ENCODE measurements at places on chromosomes 2 and 18. TPM values are rescaled to one million over a fixed set of nuclear protein-coding genes. Genes with fewer than 3 reads are reported as not detected.

Gene SLC16A14
- polyA plus RNA-seq, result 4.4 TPM

- no peak for DNase-seq
- no peak overlapping the region for H3K4me3 ChIP-seq
- H3K27ac ChIP-seq, result no peak overlapping the region
Observed at GRCh38 chr2:34104601-34105000, 505.5 kb upstream of the FAM98A start.

DNA sequence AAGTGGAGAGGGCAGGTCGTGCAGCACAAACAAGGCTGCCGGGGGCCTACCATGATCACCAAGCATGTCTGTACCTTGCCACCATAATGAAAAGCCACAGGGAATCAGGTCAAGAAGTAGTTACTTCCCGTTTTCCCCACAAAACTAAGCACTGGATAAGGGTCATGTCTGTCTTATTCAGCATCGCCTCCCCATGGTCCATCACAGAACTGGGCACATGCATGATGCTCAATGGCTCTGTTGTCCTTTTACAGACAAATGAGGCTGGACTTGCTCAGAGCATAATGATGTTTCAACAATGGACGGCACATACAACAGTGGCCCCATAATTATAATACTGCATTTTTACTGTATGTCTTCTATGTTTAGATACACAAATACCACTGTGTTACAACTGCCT is 27.5 kb downstream of the REEP1 start:
- no peaks in the 10 kb centered on the region for H3K4me1 ChIP-seq
- no peaks in the 10 kb centered on the region for H3K27me3 ChIP-seq
- H3K4me3 ChIP-seq, result no peak overlapping the region
- H3K36me3 ChIP-seq, result no peaks in the 10 kb centered on the region
- no peak for DNase-seq

GRCh38 chr2:220880623-220881596 is 691.2 kb downstream of the EPHA4 start:
- H3K36me3 ChIP-seq, result no peaks in the 10 kb centered on the region
- no peak overlapping the region for H3K27ac ChIP-seq
- no peak for DNase-seq
- H3K27me3 ChIP-seq, result no peaks in the 10 kb centered on the region

Gene IL37
- 0.43 TPM for polyA plus RNA-seq

DNA sequence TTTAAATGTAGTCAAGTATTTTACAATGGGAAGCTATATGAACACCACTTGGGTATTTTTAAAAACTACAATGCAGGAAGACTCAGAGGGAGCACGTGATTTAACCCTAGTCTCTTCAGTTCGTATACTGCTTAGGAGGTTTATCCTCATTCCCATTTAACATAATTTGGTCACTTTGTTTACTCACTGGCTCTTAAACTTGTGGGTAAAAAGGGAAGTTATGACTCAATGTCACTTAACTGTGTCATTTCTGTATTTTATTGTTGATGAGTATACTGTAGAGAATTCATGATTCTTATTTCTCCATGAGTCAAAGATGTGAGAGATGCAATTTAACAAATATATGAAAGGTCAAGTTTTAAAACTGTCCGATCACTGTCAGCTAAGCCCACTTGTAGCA is 48.2 kb downstream of the SLC66A3 start:
- H3K4me1 ChIP-seq, result no peaks in the 10 kb centered on the region
- no peak overlapping the region for H3K27ac ChIP-seq
- no peak for DNase-seq
- no peak overlapping the region for H3K4me3 ChIP-seq

- no peak for DNase-seq
- no peaks in the 10 kb centered on the region for H3K27me3 ChIP-seq
- H3K27ac ChIP-seq, result no peak overlapping the region
Observed at GRCh38 chr2:62536873-62537547, 31.0 kb upstream of the TMEM17 start.

- no peak overlapping the region for H3K27ac ChIP-seq
- H3K27me3 ChIP-seq, result no peaks in the 10 kb centered on the region
- no peaks in the 10 kb centered on the region for H3K4me1 ChIP-seq
- no peak overlapping the region for H3K4me3 ChIP-seq
- DNase-seq, result no peak
Observed at GRCh38 chr2:76752506-76752905, 769.7 kb downstream of the LRRTM4 start.

GRCh38 chr2:44736270-44736942 is 205.1 kb upstream of the SIX3 start:
- no peak for DNase-seq
- H3K27ac ChIP-seq, result no peak overlapping the region
- no peak overlapping the region for H3K4me3 ChIP-seq
- no peaks in the 10 kb centered on the region for H3K4me1 ChIP-seq

Gene NT5DC4
- polyA plus RNA-seq, result 0.25 TPM

GRCh38 chr2:1663621-1664020 is 80.7 kb downstream of the PXDN start:
- H3K4me3 ChIP-seq, result no peak overlapping the region
- H3K4me1 ChIP-seq, result no peaks in the 10 kb centered on the region
- H3K27ac ChIP-seq, result no peak overlapping the region
- no peak for DNase-seq
- H3K27me3 ChIP-seq, result no peaks in the 10 kb centered on the region

Gene SEPTIN10
- polyA plus RNA-seq, result 42.4 TPM

Gene ANKRD23
- polyA plus RNA-seq, result 7.5 TPM

DNA sequence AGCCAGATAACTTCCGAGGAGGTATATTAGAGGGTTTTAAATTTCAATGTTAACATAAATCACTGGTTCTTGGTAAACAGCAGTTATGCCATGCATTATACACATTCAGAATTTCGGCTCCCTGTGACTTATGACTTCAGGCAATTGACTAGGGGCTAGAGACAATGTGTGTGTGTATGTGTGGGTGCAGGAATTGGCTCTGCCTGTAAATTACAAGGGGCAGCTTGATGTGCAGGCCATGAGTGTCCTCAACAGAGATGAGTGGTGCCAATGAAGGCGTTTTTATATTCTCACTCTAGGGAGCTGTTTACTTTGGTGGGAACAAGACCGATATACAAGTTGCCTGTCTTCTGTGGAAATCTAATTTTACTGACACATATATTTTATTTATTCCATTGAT is 161.6 kb downstream of the CSRNP3 start:
- no peak for DNase-seq
- H3K27me3 ChIP-seq, result no peaks in the 10 kb centered on the region
- H3K4me1 ChIP-seq, result peaks cover 4% of the 10 kb centered on the region
- H3K4me3 ChIP-seq, result no peak overlapping the region
